ENCODE measurements at places on chromosomes 6 and 20.

DNA sequence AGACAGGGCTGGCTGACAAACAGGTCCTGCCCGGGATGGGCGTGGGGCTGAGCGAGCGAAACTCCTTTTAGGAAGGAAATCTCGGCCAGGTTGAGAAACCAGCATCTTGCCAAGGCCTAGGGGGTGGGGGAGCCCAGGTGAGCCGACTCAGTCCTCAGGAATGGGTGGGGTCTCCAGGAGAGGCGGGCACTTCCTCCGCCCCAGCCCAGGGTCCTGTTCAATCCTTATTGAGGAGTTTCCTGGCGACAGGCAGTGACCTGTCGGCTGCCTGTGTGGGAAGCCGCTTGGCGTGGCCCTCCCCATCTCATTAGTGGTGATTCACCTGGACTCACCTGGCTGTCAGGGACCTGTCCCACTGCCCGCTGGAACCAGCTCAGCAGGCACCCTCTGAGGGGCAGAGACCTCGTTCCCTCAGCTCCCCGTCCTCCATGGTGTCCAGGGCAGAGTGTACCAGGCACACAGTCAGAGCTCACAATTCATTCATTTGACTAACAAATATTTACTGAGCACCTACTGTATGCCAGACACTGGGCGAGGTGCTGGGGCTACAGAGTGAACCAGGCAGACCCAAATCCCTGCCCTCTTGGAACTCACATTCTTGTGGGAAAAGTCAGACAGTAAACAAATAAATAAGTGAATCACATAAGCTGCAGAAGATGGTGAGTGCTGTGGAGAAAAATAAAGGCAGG, 51.1 kb downstream of the FGD2 start:
- DNase-seq = no peak

DNA sequence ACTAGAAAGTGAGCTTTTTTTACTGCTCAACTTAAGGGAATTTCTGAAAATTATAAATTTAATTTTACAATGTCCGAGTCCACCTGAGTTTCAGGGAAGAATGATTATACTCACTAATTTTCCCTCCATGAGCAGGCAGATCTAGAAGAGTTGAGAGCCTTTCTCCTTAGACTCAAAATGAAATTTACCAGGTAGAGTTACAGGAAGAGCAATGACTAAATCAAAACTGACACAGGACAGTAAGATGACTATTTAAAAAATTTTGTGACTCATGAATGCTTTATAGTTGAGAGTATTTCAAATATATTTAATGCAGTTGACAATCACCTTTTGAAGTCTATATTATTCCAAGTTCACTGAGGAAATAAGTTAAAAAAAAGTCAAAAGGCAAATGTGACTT, 198.1 kb upstream of the NRSN1 start:
- no peak for DNase-seq

DNA sequence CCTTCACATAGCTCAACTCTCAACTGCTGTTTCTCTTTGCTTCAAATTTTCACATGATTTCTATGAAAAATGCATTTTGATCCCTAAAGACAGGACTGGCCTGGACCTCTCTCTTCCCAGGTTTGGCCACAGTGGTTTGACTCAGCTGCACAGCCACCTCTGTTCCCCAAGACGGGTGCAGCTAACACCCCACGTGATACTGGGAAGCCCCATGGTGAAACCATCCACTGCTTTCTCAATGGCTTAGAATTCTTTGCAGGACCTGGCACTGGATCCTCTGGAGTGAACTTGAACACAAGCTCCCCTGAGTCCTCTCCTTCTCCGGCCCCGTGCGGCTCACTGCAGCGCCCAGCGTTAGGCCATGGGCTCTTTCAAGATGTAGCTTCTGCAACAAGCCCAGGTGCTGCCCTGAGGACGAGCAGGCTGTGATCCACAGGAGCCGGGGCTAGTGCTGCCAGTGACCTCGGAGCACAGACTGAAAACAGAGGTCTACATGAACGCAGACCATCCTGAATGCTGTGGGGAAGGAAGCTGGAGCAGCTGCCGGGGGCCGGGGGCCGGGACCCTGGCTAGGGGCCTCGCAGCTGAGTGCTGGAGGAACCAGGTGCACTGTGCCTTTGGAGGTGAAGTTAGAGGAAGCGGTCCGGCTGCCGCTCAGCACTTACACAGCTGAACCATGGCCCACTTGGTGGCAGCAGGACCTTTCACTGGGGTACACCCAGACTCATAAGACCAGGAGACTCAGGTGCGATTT, 58.8 kb upstream of the MPC1 start:
- DNase-seq = no peak

DNA sequence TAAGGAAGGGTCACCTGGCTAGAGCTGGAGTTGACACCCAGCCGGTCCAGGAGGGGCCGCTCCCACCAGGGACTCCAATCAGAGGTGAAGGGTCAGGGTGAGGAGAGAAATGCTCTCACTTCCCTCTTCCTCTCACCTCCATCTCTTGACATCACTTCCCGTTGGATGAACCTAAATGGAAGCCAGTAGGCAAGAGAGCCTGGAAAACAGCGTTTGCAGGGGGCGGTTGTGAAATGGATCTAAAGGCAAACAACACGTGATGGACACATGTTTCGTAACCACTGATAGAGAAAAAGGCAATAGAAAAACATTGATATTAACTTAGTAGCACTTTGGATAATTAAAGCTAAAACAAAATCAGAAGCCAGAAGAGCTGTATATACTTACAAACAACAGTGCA, 105.6 kb upstream of the FOXA2 start:
- no peak for DNase-seq

GRCh38 chr6:26012061-26012460, 49.5 kb downstream of the TRIM38 start:
- no peak for DNase-seq

DNA sequence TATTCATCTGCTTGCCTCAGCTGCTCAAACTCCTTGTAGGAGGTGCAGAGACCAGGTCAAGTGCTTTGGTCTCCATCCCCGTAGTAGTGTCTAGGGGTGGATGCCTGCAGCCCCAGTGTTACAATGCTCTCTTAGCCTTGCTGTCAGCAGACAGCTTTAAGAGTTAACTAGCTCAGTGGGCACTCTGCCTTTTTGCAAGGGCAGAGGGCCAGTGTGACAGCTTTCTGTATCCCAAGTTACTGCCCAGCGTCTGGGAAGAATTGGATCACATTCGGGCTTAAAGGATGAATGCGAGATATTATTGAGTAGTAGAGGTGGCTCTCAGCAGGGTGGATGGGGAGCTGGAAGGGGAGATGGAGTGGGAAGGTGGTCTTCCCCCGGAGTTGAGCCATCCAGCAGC, 339.9 kb upstream of the RNF217 start:
- DNase-seq = no peak

DNA sequence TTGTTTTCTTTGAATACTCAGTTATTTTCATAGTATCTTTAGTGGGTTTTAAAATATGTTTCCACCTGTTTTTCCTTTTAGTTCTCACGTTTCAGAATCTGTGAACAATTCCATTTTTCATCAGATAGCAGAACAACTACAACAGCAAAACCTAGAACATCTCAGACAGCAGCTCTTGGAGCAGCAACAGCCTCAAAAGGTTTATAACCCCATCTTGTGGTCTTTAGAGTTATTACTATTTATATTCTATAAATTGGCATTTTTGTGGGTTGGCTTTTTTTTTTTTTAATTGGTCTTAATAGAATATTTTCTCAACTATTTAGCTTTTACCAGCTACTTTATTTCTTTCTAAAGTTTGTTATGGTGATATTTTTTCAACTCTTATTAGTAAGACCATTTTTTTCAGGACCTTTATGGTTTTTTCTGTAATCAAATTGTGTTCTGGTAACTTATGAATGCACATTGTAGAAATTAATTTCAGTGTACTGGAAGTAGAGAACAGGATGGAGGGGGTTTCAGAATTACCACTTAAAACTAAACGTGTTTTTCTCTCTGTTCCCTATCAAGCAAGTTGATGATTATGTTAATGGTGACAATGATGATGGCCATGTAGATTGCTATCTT, 72.2 kb downstream of the SCAF8 start:
- DNase-seq = no peak

GRCh38 chr6:36703081-36703606, 5.5 kb downstream of the RAB44 start:
- no peak for DNase-seq

DNA sequence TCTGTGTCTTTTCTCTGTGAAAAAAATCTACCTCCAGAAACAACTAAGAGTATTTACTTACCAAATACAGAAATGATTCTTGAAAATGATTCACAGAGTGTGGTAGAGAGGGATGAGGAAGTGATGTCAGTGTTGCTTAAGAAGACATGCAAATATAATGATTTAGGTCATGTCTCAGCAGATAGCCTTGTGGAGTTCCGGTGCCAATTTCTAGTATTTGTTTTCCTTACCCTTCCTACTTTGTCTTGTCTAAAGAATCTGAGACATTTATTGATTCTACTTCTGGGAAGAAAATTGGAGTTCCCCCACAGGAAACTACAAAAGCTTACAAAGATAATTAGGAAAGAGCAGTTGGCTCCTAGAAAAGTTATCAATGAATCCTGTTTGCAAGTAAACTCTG, 68.8 kb downstream of the GJA1 start:
- DNase-seq = no peak

GRCh38 chr6:62519574-62519973, 233.5 kb upstream of the KHDRBS2 start:
- no peak for DNase-seq

DNA sequence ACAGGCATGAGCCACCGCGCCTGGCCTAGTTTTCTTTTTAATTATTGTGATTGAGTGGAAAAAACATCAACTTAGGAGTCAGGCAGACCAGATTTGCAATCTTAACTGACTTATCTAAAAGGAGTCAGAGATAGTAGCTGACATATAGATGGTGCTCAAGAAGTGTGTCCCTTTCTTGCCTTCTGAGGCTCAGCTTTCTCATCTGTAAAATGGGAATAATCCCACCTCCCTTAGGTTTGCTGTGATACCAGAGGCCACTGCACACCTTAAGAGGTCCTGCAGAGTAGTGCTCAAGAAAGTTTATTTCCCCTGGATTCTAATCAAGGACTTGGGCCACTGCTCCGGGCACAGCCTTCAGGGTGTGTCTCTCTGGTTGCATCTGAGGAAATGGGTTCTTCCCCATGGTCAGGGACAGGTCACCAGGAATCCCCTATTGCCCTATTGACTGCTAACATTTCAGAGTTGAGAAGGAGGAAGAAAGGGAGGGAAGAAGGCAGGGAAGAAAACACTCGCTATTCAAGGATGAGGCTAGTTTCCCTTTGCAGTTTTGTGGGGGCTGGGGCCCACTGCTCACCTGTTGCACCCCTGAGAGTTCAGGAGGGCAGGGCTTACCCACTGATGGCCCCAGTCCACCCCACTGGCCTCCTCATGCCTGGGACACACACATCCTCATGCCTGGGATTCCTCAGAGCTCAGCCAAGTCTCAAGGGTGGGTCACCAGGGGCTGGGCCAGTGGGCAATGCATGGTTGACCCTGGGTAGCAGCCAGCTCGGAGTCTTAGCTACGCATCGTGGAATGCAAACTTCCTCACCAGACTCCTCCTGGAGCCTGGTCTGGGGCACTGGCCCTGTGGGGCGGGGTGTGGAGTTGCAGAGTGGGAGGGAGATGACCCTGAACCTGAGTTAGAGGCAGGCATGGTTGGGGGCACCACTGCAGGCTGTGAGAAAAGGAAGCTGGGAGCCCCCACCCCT, 21.2 kb downstream of the C6orf132 start:
- no peak for DNase-seq

- no peak for DNase-seq
These were observed 41.4 kb downstream of the INSM1 start for GRCh38 chr20:20409331-20409730.

GRCh38 chr6:22306741-22307466, 10.1 kb upstream of the PRL start:
- DNase-seq = no peak

DNA sequence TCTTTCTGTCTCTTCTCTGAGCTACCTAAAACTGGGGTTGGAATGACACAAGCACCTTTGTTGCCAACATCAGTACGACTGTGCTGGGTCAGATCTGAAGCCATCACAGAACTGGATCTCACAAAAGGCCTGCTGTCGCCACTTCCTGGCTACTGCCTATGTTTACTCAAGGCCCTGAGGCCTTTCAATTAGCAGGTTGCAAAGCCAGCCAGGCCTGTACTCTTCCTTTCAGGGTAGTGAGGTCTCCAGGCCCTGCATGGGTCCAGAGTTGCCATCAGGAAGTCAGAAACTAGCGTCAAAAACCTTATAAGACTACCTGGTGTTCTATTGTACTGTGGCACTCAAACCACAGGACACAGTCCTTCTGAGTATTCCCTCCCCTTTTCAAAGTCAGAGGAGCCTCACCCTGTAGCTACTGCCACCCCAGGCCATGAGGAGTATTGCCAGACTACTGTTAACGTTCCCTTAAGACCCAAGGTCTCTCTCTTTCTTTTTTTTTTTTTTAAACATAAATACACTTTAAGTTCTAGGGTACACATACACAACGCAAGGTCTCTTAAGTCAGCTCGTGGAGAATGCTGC, 937.4 kb upstream of the GJE1 start:
- DNase-seq = no peak

DNA sequence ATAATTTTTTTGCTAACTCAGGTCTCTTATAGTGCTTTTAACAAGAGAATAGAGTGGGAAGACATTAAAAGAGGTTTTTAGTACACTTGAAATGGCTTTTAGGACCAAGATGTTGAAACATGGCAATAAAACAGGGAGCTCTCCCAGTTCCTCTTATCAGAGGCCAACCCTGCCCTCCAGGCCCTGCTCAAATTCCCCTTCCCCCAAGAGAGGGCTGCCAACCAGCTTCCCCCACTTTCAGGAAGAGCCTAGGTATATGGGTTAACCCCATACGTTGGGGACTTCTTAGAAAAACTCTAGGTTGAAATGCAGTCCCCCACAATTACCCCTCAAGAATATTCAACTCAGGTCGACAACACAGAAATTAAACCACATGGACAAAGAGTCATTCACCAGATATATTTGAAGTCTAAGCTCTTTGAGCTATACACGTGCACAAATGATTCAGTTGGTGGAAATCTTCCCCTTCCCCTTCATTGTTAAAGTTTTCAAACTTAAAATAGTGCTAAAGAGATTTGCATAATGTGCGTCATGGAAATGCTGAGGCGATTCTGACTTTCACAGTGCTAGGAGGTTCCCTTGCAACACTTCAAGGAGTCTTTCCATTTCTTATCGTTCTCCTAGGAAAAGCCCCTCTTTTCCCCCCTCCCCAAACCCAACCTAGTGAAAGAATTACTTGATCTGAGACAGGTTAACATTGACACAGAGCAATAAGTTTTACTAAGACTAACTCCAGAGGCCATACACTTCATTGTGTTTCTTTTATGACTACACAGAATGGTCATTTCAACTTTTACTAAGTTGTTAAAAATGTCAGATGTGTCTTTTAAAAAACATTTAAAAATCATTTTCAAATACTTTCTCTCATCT, 49.8 kb upstream of the ENPP5 start:
- no peak for DNase-seq

GRCh38 chr20:63198606-63199005, 17.3 kb downstream of the YTHDF1 start:
- no peak for DNase-seq

- DNase-seq = no peak
These were observed 30.3 kb downstream of the GSS start for GRCh38 chr20:34925341-34925740.

GRCh38 chr20:64116541-64117431, 9.4 kb upstream of the NPBWR2 start:
- no peak for DNase-seq

GRCh38 chr6:142071981-142072380, 60.7 kb upstream of the GJE1 start:
- DNase-seq = no peak
